AG10803 (cell line): ENCODE measurements at places on chromosomes 1 and 21.

GRCh38 chr1:206949641-206950040 is 3.4 kb upstream of the PIGR start:
- DNase-seq: no peak

DNA sequence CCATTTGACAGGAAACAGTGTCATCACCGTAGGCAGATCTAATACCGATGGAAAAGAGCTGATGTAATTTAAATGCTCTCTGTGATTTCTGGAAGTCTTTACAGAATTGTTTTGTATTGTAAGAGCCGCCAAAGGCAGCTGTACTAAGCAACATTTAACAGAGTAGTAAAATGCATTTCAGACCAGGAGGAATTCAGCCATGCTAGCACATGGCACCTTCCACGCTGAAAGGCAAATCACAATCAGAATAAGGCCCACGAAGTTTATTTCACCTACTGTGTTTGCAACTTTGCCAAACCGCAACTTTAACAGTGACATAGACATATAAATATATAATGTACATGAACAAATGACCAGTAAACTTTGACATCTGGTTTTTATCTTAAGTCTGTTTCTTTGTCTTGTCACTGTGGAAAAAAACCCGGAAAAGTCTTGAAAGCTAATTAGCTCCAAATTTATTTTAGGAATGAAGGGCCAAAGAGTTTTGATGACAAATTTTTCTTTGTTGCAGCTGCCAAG is 26.1 kb upstream of the DISC1 start:
- peak; percentile 57 for DNase-seq

GRCh38 chr21:15152591-15152990 is 87.8 kb upstream of the NRIP1 start:
- no peak for DNase-seq

- DNase-seq: no peak
Observed at GRCh38 chr1:160207771-160208556, 2.8 kb downstream of the PEA15 start.

DNA sequence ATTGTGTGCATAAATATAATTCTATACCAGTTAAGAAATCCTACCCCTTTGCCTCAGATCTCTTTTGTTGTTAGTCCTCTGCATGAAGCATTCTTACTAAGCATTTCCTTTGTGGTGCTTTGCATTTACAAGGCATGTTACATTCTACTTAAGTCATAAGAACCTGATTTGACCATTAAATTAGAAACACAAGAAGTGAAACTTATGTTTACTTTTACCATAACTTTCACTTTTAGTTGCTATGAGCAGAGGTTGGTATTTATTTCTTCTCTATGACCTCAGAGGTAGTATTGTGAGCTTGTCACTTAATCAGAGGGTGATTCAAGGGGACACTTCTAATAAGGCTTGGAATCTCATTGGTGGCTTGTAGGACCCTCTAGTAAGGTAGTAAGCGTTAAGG is 9.0 kb downstream of the FAM20B start:
- DNase-seq: peak; percentile 79

- DNase-seq: peak; percentile 8
Observed at GRCh38 chr1:201409440-201409839, 10.3 kb upstream of the LAD1 start.

DNA sequence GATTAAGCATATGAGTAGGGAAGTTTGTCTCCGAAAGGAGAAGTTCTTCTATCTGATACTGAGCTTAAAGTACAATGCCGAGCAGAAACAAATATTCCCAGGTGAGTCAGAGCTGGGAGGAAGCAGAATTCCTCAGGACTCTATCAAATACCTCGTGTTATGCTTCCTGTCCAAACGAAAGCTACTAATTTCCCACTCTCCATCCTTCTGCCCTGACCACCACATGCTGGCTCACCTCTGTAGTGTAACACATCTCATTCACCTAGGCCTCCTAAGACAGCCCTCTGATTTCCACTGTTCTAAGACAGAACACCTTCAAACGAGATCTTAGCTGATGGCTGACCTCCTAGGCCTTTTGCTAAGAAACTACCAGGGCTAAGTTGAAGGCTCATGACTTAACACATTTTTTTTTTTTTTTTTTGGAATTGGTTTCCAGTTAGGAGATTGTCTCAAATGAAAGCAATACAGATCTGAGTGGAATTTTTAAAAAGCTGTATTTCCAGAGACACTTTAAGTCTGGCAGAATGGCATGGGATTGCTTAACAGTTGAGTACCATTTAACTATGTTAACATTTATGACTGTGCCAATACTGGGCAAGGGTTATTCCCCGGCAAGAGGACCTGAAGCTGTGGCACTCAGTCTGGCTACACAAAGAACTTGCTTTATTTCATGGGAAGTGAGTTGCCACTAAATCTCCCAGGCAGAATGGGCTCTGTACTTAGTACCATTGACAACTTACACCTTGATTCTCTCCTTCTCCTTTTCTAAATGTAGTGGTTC is 583.4 kb downstream of the DPYD start:
- DNase-seq: no peak

- no peak for DNase-seq
Observed at GRCh38 chr1:65147424-65148177, 402 bp upstream of the AK4 start.

DNA sequence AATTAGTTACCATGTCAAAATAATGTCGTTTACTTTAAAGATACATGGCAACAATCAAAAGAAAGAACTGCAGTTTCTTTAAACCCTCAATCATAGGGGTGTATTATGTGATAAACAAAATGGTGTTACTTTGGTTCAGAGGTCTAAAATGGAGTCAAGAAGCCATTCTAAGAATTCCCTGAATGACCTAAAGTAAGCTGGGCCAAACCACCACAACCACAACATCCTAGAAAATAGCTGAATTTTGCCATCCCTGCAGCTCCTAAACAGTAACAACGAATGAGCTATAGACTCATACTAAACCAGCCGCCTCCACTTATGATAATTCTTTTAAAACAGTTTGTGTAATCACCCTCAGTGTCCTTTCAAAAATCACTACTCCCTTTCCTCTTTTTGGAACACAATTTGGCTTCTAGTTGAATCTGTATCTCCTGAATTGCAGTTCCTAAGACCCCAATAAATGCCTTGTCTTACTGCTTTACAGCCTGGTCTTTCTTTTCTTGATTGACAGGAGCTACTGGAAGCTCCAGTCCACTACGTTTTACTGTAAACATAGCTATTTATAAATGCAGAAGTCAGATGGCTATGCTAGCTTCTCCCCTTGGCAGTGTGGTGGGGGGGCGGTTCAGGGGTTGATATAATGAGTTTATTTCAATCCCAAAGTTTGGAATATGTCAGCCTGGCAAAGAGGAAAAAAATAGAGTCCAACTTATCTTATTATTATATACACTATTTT is 84.3 kb downstream of the PLPPR4 start:
- peak; percentile 3 for DNase-seq

DNA sequence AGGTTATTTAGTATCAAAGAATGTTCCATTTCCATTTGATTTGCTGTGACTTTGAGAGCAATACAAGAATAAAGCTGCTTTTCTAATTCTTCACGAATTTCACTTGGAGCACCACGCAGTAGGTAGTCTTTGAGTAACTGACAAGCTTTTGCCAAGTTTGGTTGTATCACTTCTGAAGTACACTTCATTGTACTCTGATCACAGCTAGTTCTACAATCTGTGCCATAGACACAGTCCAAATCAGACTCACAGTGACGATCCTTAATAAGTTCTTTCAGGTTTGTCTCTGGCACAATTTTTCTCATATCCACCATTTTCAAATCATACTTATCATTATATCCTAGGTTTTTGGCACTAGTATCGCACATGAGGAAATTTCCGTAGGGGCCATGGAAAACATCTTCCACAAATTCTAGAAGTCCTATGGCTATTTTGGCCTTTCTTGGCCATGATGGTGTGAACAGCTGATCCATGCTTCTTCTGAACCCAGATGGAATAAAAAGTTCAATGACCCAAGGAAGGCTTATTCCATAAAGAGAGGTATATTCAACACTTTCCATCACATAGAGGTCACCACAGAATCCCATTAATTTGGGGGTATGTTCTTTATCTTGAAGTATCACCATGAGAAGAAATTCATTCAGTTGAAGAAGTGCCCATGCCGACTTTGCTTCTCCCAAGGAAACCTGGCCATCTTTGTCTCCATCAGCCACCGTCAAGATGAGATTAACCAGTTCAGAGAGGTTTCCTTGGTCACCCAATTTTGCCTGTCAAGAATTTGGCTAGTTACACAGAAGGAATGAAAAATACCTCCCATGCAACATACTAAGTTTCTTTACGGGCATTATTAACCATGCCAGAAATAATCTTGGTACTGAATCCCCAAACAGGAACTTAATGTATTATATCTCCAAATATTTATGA is 11.9 kb downstream of the RPL5 start:
- DNase-seq: no peak

- DNase-seq: no peak
Observed at GRCh38 chr1:159647616-159648015, 60.0 kb downstream of the APCS start.

DNA sequence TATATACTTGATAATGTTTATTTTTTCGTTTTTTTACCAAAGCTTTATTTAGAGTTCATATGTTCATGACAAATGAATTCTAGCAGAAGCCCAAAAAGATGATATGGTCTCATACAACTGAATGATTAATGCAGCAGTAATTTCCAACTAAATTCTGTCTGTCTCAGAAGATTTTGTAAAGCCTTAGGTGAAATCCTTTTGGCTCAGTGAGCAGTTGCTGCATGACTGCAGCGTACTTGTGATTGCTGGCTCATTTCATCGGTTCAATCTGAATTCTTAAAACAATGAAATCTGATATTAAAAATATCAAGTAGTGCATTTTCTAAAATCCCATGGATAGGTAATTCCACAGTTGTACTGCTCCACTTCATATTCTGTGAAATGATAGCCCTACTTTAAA is 73.2 kb downstream of the AK5 start:
- no peak for DNase-seq

DNA sequence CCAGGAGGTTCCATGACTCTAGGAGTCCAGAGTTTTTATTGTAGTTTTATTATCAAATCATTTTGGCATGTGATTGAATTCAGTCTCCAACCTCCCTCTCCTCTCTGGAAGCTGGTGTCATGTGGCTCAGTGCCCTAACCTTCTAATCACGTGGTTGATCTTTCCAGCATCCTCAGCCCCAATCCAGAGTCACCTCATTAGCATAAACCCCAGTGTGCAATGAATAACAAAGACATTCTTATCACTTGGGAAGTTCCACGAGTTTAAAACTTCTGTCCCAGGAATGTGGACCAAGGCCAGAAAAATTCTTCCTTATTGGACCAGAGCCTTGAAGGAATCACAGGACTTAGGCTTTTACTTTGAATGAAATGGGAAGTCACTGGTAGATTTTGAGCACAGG is 52.2 kb downstream of the KIRREL1 start:
- DNase-seq: peak; percentile 75

GRCh38 chr1:12152113-12152891 is 14.5 kb upstream of the TNFRSF1B start:
- DNase-seq: no peak

GRCh38 chr1:205947024-205947423 is 3.8 kb upstream of the SLC26A9 start:
- DNase-seq: no peak

DNA sequence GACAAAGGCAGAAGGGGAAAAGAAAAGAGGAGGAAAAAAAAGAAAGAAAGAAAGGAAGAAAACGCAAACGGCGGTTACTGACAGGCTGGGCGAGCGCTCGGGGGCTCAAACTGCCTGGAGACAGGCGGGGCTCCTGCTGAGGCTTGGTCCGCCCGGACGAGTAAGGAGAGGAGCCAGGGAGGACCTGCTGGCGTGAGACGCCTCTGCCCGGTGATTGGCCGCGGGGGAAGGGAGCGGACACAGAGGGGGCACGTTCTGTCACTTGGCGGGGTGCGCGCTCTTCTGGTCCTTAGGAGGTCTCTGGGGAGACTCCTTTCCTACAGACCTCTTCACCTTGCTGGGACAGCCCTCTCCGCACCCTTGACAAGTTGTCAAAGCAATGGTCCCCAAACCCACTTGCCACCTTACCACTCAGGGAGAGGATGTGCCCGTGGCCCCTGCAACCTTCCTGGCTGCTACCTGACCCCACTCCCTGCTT is 791 bp upstream of the PIK3R3 start:
- DNase-seq: no peak

DNA sequence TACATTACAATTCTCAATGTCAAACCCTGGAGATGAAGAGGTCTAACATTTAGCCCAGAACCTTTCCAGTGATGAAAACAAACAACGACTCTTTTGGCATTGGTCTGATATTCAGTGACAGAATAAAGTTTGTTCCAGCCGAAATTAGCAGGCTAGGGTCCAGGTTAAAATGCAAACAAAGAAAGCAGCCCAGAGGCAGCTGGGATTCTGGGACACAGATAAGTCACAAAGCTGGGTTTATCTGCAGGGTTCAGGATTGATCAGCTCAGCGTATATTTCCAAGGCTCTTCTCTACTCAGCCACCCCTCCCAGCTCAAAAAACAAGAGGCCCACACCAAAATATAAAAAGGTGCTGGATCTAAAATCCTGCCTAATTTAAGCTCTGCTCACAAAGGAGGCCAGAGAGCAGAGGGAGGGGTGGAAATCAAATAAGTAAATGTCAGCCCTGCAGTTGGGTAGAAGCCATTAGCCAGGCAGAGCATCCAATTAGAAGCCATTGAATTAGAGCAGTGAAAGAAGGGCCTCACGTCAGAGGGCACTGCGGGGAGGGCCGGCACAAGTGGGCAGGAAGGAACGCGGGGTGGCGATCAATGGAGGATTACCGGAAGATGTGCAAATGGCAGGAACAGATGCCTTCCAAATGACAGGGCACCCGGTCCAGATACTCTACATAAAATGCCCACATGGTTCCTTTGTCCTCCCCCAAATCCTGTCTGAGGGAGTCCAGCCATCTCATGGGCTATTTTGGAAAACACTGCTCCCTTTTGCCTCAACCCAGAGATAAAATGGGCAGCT is 3.2 kb upstream of the KLHDC8A start:
- DNase-seq: no peak

- no peak for DNase-seq
Observed at GRCh38 chr1:54337928-54338327, 68.3 kb downstream of the SSBP3 start.

- DNase-seq: no peak
Observed at GRCh38 chr1:247548769-247549182, at the start of gene GCSAML. Gene GCSAML, plus strand, starts transcription at chr1:247549134. Its CDS starts 58 bp downstream, at chr1:247549192.

DNA sequence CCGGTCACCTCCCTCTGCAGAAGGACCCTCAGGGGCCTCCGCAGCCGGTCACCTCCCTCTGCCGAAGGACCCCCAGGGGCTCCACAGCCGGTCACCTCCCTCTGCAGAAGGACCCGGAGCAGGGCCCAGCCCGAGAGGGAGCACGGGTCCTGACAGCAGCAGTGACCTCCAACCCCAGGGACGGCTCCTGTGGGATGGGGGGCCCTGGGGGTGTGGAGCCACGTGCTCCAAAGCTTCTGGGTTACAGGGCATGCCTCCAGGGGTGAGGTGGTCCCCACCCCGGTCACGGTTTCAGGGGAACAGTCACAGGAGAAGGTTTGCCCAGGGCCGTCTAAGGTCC is 40.3 kb downstream of the SLC19A1 start:
- no peak for DNase-seq
